NCI-H2227 treated with DMSO at 0.1 percent for 48 hours (cell line): ENCODE measurements at places on chromosomes 6 and 20.

GRCh38 chr6:215335-216034, 76.8 kb upstream of the DUSP22 start:
- DNase-seq: no peak

GRCh38 chr6:147479857-147480256, 28.6 kb upstream of the SAMD5 start:
- no peak for DNase-seq

GRCh38 chr6:20366082-20366830, 35.4 kb upstream of the E2F3 start:
- no peak for DNase-seq

- no peak for DNase-seq
Measured at GRCh38 chr6:32146287-32146686, 5.5 kb downstream of the PRRT1 start.

DNA sequence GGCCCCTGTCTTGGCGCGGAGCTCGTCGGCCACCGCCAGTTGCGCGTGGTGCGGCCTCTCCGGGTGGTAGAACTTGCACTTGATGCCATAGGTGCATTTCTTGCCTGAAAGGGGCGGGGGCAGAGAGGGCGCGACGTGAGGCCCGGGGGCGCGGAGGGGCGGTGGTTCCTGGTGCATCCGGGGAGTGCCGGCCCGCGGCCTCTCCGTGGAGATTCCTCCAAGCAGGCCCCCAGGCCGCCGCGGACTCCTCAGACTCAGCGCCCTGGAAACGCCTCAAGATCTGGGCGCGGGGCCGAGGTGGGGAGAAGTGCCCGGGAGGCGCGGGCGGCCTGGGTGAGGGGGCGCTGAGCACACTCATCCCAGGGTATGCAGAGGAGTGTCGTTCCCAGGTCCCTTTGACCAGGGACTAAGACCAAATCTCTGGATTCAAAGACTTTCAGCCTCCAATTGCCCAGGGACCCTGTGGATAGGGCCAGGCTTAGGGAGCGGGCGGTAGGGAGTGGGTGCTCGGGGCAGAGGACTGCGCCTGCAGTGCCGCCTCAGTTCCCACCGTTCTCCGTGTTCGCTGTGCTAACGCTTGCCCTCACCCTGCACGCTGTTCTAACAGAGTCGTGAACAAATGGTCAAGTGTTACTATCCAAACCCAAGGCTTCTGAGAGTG, 33.3 kb downstream of the ZC3H12D start:
- no peak for DNase-seq

DNA sequence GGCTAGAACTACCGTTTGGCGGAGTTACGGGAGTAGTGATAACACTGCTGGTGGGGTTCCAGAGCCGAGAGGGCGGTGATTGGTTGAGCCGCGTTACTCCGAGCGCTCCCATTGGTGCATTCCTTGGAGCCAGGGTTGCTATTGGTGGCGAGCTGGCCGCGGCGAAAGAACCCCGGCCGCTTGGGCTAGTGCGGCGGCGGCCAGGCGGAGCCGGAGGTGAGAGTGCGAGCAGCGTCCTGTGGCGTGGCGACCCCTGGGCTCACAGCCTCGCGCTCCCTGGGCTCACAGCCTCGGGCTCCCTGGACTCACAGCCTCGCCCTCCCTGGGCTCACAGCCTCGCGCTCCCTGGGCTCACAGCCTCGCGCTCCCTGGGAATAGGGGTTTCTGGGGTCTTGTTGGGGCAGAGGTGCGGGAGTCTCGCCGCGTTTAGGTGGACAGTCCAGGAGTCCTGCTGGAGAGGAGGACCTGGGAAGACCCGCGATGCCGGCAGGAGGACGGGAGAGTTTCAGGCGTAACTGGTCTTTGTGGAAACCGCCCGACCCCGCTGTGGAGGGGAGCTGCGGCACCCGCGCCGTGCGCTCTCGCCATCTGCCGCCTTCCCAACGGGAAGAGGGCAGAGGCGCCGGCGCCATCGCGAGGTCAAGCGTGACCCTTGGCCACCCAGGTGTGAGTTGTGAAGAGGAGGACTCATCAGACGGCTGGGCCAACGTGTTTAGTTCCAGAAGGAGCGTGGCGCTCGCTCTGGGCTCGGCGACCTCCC, 12.2 kb downstream of the PRDM13 start:
- DNase-seq: no peak

DNA sequence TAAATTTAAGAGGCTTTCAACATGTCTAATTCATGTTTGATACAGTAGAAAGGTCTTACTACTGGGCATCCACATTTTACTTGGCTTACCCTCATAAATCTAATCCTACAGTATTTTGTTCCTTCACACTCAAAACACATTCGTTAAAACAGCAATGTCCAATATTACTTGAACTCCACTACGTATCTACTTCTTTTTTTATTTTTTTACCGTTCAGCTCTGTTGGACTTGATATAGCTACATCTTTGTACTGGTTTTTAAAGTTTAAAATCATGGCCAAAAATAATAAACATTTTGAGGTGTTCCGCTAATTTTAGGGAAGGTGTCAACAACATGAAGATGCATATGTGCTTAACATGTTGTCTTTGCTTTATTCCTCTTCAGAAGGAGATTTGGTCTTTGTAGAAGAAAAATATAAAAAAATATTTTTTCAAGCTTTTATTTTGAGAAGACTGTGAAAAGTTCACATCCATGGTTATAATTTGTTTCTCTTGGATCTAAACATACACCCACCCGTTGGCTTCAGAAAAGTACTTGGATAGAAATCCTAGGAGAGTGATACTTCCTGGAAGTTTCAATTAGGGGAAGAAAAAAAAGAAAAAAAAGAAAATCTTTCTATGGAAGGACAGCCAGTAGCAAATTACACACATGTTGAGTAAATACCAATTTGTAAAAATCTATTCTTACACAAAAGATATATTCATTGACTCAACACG, 71.5 kb downstream of the EPB41L2 start:
- no peak for DNase-seq

DNA sequence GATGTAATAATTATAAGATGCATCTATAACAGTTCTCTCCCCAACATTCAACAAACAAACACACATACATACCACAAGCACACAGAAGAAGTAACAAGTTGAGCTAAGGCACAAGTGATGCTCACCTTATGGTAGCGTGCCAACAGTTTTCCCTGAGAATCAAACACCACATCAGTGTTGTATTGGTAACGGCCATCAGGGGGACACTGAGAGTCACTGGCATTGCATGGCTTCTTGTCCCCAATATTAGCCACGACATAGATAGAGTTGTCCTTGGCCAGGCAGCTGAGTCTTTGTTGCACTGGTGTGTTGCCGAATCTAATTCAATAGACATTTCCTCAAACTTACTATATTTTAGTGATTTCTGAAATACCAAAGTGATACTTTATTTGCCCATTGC, 14.8 kb upstream of the VNN1 start:
- DNase-seq: no peak

- DNase-seq: no peak
Measured at GRCh38 chr20:49725694-49726093, 12.0 kb upstream of the B4GALT5 start.

GRCh38 chr20:58660855-58661597, 9.9 kb downstream of the STX16 start:
- DNase-seq: no peak

- no peak for DNase-seq
Measured at GRCh38 chr20:58286729-58287128, 22.8 kb upstream of the RAB22A start.

DNA sequence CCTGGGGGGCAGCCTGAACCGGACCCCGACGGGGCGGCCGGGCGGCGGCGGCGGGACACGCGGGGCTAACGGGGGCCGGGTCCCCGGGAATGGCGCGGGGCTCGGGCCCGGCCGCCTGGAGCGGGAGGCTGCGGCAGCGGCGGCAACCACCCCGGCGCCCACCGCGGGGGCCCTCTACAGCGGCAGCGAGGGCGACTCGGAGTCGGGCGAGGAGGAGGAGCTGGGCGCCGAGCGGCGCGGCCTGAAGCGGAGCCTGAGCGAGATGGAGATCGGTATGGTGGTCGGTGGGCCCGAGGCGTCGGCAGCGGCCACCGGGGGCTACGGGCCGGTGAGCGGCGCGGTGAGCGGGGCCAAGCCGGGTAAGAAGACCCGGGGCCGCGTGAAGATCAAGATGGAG, 636 bp downstream of the SRF start:
- DNase-seq: no peak

DNA sequence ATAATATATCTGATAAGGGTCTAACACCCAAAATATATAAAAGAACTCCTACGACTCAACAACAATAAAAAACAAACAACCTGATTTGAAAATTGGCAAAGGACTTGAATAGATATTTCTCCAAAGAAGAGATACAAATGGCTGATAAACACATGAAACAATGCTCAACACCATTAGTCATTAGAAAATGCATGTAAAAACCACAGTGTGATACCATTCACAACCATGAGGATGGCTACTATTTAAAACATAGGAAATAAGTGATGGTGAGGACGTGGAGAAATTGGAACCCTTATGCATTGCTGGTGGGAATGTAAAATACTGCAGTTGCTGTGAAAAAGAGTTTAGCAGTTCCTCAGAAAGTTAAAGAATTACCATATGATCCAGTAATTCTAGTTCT, 41.4 kb downstream of the PTGIS start:
- DNase-seq: no peak

DNA sequence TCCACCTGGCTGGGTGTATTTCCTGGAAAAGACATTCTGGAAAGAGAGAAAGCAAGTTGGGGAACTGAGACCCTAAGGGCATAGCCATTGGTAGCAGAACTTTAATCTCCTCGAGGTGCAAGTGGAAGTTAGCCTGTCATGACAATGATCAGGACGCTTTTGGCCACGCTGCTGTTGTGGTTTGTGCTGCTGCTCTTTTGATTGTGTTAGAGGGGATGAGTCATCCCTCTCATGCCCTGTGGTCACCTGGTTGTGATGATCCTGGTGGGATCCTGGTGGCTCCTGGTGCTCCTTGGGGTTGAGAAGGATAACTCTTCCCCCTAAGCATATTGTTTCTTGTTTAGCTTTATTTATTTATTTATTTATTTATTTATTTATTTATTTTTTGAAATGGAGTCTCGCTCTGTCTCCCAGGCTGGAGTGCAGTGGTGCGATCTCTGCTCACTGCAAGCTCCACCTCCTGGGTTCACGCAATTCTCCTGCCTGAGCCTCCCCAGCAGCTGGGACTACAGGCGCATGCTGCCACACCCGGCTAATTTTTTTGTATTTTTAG, 350.3 kb downstream of the KIF16B start:
- DNase-seq: no peak

GRCh38 chr20:33164763-33165095, 3.2 kb upstream of the BPIFA2 start:
- DNase-seq: no peak

GRCh38 chr6:166625356-166625755, 1.7 kb downstream of the RPS6KA2 start:
- no peak for DNase-seq

GRCh38 chr6:92354270-92354829, 1065.0 kb downstream of the EPHA7 start:
- no peak for DNase-seq

GRCh38 chr6:46419576-46420002, 71.7 kb downstream of the RCAN2 start:
- peak; percentile 27 for DNase-seq

- no peak for DNase-seq
Measured at GRCh38 chr6:90494067-90494780, 92.6 kb downstream of the MAP3K7 start.

DNA sequence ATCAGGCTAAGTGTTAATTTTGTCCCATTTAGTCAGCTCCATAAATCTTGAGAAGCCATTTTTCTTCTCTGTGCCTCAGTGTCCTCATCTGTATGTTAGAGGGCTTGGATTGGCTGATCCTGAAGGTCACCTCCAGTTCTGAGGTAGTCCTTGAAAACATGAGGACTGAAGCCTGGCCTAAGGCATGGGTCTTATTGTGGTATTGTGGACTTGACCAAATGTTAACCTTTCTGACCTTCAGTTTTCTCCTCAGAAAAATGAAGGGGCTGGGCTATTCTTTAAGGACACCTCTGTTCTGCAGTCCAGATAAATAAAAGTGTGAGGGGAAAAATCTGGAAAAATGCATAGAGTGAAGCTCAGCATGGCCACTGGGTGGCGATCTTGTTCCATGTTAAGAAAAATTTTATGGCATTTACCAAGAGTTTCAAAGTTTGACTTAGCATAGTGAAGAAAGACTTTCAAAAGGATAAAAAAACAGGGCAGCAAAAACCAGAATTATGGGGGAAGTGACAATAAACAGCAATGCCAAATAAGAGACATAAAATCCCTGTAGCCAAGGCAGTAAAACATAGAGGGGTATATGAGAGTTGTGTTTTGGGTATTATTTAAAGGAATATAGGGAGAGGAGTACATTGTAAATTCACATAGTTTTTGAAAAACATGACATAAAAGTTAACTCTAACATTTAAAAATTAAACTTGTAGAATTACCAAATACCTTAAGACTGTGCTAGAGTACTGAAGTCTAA, 13.2 kb upstream of the TFB1M start:
- DNase-seq: peak; percentile 44

DNA sequence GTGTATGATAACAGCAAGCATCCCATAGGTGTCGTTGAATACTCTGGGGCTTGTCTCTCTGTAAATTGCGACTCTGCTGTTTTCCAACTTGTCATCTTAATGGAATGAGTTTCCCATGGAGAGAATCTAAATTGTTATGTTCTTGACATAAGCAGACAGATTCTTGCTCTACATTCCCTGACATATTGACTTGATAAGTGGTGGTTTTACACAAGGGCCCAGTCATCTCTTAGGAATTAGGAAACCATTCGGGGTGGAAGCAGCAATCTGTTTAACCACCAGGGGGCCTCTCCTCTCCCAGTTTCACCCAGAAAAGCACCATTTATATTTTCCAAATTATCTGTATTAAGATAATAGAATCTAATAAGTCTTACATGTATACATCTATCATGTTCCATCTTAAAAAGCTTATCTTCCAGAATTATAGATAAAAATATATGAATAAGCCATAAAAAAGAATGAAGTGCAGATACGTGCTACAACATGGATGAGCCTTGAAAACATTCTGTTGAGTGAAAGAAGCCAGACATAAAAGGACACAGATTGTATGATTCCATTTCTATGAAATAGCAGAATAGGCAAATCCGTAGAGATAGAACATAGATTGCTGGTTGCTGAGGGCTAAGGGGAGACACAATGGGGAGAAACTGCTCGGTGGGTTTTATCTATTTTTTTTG, 23.1 kb upstream of the MROH8 start:
- DNase-seq: peak; percentile 95

DNA sequence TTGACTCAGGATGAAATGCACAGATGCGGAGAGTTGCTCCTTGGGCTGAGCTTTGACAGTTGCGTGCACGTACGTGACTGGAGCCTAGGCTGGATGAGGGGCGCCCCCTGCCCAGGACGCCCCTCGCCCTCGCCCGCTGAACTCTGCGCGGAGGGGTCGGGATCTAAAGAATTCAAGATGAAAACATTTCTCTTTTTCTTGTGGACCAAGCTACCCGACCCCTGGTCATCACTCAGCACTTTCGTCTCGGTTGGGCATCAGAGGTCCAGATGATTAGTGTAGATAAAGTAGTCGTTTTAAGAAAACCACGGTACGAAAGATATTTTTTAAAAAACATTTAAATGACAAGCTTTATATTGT, 700 bp downstream of the DTD1 start:
- DNase-seq: no peak

DNA sequence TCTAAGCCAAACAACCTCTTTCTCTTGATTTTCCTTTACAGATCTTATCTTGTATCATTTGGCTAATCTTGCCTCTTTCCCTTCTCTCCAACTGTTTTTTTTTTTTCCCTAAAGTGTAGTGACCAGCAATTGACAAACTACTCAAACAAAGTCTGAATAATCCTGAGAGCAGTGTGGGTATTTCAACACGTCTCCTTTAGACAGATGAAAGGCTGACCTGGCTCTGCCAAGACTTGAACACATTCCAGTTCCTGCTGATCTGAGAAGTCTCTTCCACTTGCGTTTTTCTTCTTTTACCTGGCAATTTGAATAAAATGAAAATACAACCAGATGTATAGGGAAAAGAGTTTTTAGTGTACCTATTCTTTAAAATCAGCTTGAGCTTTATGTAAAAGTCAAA, 168.4 kb downstream of the GJA10 start:
- DNase-seq: no peak
